ENCODE measurements at places on chromosomes 3 and 15.
A peak's percentile ranks its signal among the peaks of the same experiment; 100 is the strongest.

DNA sequence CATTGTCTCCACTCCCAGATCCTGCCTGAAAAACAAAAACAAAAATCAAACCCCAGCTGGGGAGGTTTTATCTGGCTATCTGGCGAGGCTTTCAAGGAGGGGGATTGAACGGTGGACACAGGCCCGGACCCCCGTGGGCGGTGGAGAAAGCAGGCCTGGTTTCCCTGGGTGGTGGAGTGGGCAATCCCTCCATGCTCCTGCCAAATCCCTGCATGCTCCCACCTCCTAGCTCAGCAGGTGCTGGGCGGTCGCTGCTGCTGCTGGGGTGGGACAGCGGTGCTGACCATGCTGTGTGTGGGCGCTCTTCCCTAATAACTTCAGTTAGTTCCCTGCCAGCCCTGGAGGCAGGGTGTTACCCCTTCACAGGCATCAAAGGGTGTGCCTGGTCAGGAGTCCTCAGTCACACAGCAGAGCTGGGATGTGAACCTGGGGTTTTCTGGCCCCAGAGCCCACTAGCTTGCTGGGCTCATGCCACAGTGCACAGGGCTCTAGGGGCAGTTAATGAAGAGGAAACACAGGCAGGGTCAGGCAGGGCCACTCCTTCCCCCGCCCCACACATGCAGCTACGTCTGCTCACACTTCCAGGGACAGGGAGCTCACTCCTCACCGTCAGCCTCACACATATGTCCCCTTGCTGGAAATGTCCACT, 15.9 kb upstream of the PLXND1 start:
- H3K36me3 ChIP-seq = no peaks in the 10 kb centered on the region
- H3K27ac ChIP-seq = no peak overlapping the region
- DNase-seq = no peak
- H3K27me3 ChIP-seq = no peaks in the 10 kb centered on the region
- peaks cover 12% of the 10 kb centered on the region for H3K4me1 ChIP-seq
- no peak overlapping the region for H3K4me3 ChIP-seq

- no peak for DNase-seq
- no peaks in the 10 kb centered on the region for H3K27me3 ChIP-seq
- H3K27ac ChIP-seq = no peak overlapping the region
- no peaks in the 10 kb centered on the region for H3K36me3 ChIP-seq
These were observed 305.7 kb downstream of the RYR3 start for GRCh38 chr15:33616475-33616874.

- DNase-seq = no peak
- H3K4me1 ChIP-seq = no peaks in the 10 kb centered on the region
- no peaks in the 10 kb centered on the region for H3K27me3 ChIP-seq
- no peak overlapping the region for H3K27ac ChIP-seq
These were observed 143.0 kb upstream of the SOX2 start for GRCh38 chr3:181568693-181569092.

DNA sequence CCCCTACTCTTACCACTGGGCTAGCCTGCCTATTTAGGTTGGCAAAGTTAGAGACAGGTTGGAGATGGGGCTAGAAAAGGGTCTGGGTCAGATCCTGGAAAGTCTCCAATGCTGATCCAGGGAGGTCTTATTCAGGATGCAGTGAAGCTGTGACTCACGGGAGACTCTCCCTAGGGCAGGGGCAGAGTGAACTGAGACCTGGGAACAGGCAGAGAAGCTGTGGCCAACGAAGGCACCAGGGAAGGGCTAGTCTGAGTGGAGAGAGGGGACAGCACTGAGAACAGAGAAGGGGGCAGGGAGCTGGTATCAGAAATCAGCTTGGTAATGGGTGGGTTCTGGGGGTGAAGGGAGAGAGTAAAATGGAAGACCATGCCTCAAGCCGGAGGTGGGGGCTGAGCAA, 2.2 kb downstream of the LTF start:
- no peaks in the 10 kb centered on the region for H3K4me1 ChIP-seq
- H3K36me3 ChIP-seq = no peaks in the 10 kb centered on the region
- H3K4me3 ChIP-seq = no peak overlapping the region
- peaks cover 4% of the 10 kb centered on the region for H3K27me3 ChIP-seq
- DNase-seq = no peak

DNA sequence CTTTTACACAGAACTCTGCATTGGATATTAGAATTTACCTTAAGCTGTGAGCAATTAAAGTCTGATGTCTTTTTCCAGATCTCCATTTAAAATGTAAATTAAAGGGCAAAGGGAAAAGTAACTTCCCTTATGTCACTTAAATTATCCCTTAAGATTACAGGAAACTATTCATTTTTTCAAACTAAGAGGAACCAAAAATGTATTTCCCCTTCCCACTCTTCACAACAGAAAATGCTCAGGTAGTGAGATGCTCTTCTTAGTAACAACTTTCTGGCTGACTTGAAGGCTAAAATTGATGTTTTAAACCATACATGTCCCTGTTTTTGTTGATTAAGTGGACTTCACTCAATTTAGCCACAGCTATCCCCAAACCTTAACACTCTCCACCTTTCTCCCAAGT, 17.6 kb downstream of the RSL24D1 start:
- no peaks in the 10 kb centered on the region for H3K27me3 ChIP-seq
- H3K36me3 ChIP-seq = peaks cover 16% of the 10 kb centered on the region
- no peak for DNase-seq
- no peak overlapping the region for H3K4me3 ChIP-seq
- H3K27ac ChIP-seq = no peak overlapping the region

DNA sequence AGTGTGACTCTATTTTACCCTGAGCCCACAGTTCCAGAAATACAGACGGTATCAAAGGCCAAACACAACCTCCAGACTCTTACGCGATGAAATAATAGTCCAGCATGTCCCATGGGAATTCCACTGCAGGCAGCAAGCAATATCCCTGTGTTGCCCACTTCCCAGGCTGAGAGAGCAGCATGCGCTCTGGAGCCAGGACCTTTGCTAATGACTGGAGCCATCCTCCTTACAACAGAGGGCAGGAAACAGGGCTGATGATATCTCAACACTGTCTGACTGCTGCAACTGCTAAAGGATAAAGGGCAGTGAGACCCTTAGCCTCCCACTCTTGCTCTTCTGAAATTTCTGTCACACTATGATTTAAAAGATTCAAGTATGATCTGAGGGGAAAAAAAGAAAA, 34.8 kb downstream of the MCF2L2 start:
- DNase-seq = no peak
- no peak overlapping the region for H3K4me3 ChIP-seq
- H3K36me3 ChIP-seq = no peaks in the 10 kb centered on the region
- no peaks in the 10 kb centered on the region for H3K27me3 ChIP-seq

- no peaks in the 10 kb centered on the region for H3K36me3 ChIP-seq
- H3K4me3 ChIP-seq = no peak overlapping the region
- no peak overlapping the region for H3K27ac ChIP-seq
These were observed 22.5 kb upstream of the CNTN3 start for GRCh38 chr3:74636981-74637380.

DNA sequence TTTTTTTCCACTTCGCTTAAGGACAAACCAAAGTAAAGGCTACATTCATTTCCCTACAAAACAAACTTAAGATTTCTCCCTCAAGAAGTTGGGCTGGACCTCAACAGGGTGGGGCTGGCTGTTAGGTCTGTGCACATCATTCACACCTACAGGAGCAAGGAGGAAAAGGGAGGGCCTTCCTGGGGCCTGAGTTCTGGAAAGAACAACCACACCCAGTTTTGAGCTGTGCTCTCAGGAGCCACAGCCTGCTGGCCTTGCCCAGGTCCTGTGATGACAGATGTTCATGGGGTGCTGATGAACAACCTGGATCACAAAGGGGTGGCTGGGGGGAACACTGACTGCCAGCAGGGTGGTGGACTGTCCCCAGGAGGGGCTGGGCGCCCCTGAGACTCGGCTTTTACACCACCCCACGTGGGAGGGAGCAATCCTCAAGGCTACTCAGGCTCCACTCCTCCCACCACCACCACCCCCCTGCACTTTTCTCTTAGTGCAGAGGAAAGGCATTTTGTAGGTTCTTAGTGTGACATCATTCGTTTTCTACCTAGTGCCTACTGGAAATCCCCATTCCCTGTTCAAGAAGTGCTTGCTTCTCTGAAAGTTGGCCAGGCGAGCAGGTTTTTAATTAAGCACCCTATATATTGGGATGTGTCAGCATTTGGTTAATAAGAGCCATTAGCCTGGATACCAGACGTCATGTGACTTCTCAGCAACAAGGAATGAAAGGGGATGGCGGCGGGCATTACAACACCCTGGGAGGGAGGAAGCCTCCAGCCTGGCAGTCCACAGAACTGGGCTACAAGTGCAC, 35.7 kb downstream of the CCNB2 start:
- DNase-seq = no peak
- no peak overlapping the region for H3K4me3 ChIP-seq
- no peaks in the 10 kb centered on the region for H3K36me3 ChIP-seq
- no peak overlapping the region for H3K27ac ChIP-seq
- no peaks in the 10 kb centered on the region for H3K4me1 ChIP-seq

DNA sequence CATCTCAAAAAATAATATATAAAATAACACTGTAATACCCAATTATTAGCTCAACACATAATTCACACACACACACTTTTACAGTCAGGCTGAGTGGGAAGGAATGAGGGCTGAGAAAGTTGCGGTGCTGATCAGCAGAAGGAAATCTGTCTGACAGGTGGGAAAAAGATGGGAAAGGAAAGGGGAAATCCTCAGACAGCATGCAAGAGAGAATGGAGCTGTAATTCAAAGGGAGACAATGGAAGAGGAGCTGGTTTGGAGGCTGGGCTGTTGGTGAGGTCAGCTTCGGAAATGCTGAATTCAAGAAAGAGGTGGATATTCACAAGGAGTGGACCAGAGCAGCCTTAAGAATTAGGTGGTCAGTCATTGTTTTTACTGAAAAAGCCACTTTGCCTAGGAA, 121.6 kb upstream of the LMOD3 start:
- H3K36me3 ChIP-seq = no peaks in the 10 kb centered on the region
- H3K4me1 ChIP-seq = peaks cover 43% of the 10 kb centered on the region
- H3K27ac ChIP-seq = peak overlapping the region; percentile 50
- no peak overlapping the region for H3K4me3 ChIP-seq
- no peaks in the 10 kb centered on the region for H3K27me3 ChIP-seq
- DNase-seq = peak; percentile 27
